ENCODE measurements at places on chromosomes 12 and 14. TPM values are rescaled to one million over a fixed set of nuclear protein-coding genes. Genes with fewer than 3 reads are reported as not detected.

Gene RAPGEF3
- 3.5 TPM for total RNA-seq

Gene LRR1
- total RNA-seq: 25.0 TPM

Gene LGR5
- total RNA-seq: not detected

Gene SERPINA9
- not detected for total RNA-seq
